Coronary artery (tissue), 2 donors: ENCODE measurements at places on chromosomes 7 and 10.

GRCh38 chr7:42198296-42198695 is 38.7 kb downstream of the GLI3 start:
- DNase-seq = no peak

- no peak for DNase-seq
Observed at GRCh38 chr7:55113760-55114540, 95.1 kb downstream of the EGFR start.

DNA sequence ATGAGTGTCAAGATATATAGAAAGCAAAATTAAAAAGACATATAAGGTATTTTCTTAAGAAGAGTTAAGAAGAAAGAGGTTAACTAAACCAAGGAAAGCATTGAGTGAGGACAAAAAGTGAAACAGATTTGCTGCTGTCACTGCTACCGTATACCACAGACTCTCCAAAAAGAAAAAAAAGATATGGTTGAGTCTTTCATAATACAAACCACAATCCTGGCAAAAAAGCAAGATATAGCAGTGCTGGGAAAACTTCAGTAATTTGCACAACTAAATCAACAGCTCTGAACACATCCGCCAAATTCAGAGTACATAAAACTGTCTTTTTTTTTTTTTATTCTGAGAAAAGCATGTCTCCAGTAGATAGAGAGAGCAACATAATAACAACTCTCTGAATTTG is 114.7 kb downstream of the ETV1 start:
- DNase-seq = no peak

DNA sequence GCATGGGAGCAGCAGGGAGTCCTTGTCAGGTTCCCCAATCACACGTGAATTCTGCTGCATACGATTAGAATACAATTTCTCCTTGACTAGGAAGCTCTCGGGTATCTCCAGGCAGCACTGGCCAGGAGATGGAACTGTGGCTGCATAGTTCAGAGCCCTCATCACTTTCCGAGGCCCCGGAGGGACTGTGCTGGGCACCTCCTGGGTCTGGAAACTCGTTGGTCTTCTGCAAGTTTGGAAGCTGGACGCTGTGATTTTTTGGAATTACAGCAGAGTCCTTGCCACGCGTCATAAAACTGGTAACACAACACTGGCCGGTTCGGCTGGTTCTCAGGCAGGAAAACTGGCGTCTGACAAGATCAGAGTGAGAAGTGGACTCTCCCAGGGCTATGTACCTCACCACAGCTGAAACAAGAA is 216.1 kb downstream of the CCDC3 start:
- no peak for DNase-seq

- no peak for DNase-seq
Observed at GRCh38 chr10:87715552-87716347, 56.1 kb downstream of the PAPSS2 start.

GRCh38 chr10:129707406-129708388 is 240.7 kb downstream of the MGMT start:
- no peak for DNase-seq

- DNase-seq = no peak
Observed at GRCh38 chr10:28492116-28492920, 40.6 kb upstream of the WAC start.

GRCh38 chr10:6275022-6275997 is 72.6 kb downstream of the PFKFB3 start:
- DNase-seq = peak; percentile 95

DNA sequence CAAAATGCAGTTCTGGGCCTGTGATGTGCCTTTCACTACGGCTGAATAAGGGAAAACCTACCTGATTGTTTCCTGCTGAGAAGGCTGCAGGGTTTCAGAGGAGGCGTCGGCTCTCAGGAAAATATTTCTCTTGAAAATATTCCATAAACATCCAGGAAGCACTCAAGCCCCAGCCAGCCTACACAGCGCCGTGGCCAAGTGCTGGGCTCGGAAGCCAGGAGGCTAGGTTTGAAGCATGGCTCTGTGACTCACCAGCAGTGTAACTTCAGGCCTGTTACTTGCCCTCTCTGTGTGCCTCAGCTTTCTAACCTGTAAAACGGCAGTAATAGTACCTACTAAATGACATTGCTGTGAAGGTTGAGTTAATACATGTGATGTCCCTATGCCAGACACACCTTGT is 399.1 kb downstream of the GATA3 start:
- peak; percentile 76 for DNase-seq

DNA sequence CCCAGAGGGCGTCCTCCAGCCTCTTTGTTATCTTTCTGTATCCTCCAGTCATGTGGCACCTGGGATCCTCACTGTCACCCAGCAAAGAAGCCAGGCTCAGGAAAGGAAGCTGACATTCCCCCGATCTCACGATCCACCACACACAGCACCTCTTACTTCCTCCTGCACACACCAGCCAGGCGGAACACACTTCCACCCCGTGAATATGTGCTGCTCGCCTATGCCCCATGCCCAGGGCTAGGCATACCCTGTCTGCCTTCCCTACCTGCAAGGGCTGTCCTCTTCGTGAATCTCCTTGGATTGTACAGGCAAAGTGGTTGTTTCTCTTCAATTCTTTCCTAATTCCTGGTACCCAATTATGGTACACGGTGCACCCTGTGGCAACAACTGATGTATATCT is 191.0 kb downstream of the TNS3 start:
- DNase-seq = peak; percentile 35

DNA sequence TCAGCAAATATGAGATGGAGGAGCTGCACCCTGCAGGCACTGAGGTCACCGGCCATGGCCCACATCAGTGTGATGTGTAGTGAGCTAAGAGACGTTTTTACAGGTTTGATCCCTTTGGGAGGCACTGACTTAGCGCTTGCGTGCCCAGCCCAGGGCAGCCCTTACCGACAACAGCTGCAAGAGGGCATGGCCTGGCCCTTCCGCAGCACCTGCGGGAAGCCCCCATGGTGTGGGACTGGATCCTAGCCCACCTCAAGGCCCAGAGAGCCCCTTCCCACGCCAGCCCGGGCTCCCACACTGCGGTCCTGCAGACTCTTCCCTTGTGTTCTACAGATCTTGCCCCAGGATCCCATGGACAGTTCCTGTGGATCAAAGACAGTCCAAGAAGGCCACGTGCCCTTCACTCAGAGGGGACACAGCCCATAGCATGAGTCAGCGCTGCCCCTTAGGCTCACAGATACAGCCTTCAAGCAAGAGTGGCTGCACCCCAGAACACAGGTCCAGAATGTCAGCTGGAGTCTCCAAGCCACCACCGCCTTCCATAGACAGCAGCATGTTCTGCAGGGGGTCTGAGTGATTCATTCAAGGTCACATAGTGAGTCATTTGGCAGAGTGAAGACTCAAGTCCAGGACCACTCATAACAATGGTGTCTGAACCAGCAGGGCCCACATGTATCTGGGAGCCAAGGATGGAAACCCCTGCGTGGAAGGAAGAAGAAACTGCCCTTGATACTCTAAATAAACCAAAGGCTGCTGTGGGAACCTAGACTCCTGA is 25.4 kb downstream of the TLL2 start:
- DNase-seq = no peak

GRCh38 chr7:79998363-79998762 is 136.3 kb upstream of the GNAI1 start:
- no peak for DNase-seq

- no peak for DNase-seq
Observed at GRCh38 chr7:372932-373791, 83.2 kb downstream of the FOXL3 start.

DNA sequence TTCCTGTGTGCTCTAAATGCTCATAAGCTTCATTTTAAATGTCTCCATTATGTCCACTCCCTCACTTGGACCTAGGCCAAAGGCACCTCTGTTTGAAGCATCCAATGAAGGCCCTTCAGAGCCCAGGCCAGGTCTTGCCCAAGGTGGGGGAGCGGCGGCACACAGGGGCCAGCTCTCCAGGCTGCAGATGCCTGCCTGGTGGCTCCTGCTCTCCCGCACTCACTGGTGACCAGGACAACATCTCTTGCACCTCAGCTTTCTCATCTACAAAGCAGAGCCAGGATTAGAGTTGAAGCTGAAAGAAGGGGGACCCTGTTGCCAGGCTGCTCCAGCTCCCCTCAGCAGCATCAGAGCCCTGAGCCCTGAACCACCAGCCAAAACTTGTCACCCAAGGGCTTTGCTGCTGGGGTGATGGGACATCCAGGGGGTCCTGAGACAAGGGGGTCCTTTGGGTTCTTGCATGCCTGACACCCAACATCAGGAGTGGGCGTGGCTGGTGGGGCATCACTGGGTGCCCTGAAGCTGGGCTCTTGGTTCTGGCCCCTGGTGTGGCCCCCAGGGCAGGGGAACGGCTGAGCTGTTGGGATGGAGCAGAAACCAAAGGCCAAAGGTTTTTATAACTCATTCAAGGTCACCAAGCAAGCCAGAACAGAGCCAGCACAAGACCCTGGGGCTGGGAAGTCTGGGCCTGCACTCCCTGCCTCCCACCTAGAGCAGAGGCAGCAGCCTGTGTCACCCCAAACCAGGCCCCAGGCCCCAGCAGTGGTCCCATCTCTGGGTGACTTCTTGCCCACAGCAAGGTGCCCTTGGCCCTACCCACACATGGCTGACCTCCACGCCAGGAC is 1.2 kb downstream of the NACAD start:
- no peak for DNase-seq

DNA sequence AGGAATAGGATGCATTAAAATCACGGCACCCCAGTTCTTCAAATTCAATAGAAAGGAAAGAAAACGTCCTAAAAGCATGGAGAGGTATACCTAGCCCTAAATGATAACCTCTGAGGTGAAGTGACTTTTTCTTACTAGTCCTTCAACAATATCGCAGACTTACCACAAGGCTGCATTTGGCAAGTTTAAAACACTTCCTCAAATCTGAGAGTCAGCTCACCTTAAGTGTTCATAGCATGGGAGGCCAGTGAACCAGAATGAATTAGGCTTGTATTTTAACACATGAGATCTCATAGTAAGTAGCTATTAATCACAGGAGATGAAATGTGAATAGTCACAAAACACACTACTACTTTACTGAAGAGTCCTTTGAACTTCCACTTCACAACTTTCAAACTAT is 124.2 kb downstream of the RNF32 start:
- DNase-seq = no peak

- DNase-seq = no peak
Observed at GRCh38 chr10:22475651-22476600, 130.6 kb downstream of the SPAG6 start.

- no peak for DNase-seq
Observed at GRCh38 chr7:105989686-105990085, 26.6 kb downstream of the CDHR3 start.

GRCh38 chr7:90645784-90646183 is 49.7 kb downstream of the CDK14 start:
- no peak for DNase-seq

DNA sequence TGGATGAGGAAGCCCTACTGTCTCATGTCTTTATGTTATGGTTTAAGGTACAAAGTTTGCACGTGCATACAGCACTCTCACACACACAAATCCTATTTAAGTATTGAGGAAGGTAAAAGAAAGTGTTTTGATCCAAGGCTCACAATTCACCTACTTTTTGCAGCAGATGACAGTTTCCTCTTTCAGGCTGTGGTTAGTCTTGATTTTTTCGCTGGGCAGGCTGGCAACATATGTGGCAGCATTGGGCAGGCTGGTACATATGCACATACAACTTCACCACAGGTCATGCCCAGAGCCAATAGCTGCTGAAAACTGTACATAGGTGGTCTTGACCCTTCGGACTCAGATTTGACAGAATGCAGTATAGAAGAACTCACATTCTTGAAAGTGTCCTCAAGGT is 29.1 kb upstream of the SDHAF3 start:
- no peak for DNase-seq

GRCh38 chr10:31774299-31774900 is 154.2 kb downstream of the ARHGAP12 start:
- no peak for DNase-seq
